Stimulated activated CD8-positive, alpha-beta memory T cell treated with anti-CD3 and anti-CD28 coated beads, Interleukin-7, amount 100 ng/mL, for 4 hours (primary cell): ENCODE measurements at places on chromosomes 7 and 10.

GRCh38 chr7:33753881-33754525 is 151.3 kb upstream of the BMPER start:
- no peak for DNase-seq

DNA sequence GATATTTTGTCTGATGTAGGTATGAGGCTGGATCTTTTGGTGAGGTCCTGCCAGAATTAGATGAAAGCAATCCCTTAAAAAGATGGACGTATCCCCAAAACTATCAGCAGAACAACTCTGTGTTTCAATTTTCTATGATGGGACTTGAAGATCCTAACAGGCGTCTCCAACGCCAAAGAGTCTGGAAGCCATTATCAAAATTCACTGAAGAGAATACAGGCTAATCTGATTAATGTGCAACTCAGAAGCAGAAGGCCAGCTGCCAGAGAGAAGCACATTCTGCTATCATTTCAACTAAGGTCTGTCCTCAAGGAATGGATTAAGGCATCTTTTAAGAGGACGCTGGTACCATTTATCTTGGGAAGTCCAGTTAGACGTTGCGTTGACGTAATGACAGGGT is 119.7 kb downstream of the FGFR2 start:
- DNase-seq: no peak

DNA sequence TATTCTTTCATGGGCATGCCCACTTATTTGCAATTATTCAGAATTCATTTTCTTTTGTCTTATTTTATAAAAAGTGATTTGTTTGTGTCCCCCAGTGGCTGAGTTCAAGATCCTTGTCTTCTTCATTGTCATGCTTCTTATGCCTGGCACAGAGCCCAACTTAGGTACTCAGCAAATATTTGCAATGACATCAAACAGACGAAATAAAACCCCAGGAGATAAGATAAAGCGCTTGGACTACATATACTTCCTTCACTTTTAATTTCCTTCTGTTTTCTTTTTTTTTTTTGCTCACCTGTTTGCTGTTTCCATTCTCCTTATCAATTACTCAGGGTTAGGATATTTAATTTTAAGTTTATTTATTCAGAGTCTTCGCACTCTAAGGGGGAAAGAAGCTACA is 225.0 kb downstream of the SDHAF3 start:
- DNase-seq: no peak

DNA sequence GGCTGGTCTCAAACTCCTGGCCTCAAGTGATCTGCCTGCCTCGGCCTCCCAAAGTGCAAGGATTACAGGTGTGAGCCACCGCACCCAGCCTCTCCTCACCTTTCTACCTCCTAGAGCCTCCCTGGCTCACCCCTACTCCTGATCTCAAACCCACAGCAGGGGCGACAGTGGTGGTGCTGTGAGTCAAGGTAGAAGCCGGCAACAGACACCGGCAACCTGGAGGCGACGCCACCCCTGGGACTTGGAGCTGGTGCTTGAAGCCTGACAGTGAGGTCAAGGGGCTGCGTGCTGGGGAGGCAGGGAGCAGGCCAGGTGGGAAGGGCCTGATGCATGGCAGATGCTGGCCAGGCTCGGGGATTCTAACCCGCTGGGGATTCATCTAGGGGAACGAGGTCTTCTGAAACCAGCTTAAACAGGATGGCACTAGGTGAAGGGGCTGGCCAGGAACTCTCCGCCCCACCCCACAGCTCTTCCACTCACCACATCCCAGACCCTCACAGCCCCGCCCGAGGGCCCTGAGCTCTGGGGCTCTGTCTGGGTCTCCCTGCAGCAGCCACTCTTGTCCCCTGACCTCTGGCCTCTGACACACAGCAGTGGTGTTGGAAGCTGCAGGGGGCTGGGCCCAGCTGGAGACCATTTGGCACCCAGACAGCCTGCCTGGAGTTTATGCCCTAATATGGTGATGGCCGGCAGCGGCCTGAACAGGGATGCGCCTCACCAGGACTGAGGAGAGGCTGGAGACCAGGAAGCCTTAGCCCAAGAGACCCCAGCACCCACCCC is 16.4 kb downstream of the KCNH2 start:
- no peak for DNase-seq

- DNase-seq: no peak
These were observed at the start of gene OPALIN for GRCh38 chr10:96358851-96359540. Gene OPALIN (minus strand): TSS chr10:96359002. CDS start chr10:96358896, 106 bp downstream.

GRCh38 chr7:23345601-23346000 is 46.5 kb downstream of the MALSU1 start:
- no peak for DNase-seq
